ENCODE measurements at places on chromosomes 11 and 22. TPM values are rescaled to one million over a fixed set of nuclear protein-coding genes. Genes with fewer than 3 reads are reported as not detected.

SEZ6L gene
- not detected for total RNA-seq

SERPING1 gene
- total RNA-seq: 0.23 TPM

OR5T1 gene
- total RNA-seq: not detected

NNMT gene
- total RNA-seq: not detected

HTR3A gene
- not detected for total RNA-seq

Data from activated CD4-positive, alpha-beta T cell treated with anti-CD3 and anti-CD28 coated beads, Interleukin-2, amount 10 ng/mL, durations not matched to agents 7 days and 5 days (primary cell).